ENCODE measurements at places on chromosomes 13 and 19.

DNA sequence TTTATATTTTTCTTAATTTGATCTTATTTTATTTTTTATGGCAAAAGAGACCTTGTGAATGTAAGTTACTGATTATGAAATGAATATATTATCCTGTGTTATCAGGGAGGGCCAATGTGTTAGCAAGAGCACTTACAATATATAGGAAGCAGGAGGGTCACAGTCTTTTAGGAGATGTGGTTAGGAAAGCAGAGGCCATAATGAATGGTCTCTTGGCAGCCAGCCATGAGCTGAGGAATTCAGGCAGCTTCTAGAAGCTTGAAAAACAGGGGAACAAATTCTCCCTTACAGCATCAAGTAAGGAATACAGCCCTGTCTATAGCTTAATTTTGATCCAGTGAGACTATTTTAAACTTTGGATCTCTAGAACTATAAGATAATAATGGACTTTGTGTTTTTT is 2374.6 kb downstream of the PCDH9 start:
- peak; percentile 3 for DNase-seq

GRCh38 chr19:10372690-10373089 is 7.7 kb downstream of the TYK2 start:
- DNase-seq: no peak

DNA sequence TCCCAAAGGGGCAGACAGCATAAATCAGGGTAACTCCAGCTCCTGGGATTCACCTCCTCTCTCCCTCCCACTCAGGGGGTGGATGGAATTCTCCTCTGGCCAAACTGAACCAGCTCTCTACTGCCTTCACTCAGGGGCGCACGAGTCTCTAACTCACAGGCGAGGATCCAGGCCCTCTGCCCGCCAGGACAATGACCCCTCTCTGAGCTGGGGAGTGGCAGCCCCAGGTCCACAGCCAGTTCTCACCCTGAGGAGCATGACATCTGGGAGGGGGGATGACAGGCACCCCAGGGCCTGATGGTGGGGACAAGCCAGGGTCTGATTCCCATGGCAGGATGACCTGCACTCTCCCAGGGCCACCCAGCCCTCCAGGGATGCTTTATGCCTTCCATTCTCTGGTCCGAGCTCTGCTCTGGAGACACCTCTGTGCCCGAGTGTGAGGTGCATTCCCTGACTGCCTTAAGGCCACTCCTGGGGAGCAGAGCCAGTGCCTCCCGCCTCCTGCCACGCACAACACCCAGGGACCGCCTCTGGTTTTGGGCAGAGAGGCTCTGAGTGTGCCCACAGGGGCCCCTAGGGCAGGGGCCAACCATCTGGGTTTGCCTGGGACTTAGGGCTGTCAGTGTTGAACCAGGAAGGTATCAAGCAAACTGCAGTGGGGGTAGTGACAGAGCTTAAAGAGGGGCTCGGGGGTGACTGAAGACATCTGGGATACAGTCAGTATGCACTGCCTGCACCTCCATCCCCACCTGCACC is 66.2 kb downstream of the GNG7 start:
- no peak for DNase-seq

DNA sequence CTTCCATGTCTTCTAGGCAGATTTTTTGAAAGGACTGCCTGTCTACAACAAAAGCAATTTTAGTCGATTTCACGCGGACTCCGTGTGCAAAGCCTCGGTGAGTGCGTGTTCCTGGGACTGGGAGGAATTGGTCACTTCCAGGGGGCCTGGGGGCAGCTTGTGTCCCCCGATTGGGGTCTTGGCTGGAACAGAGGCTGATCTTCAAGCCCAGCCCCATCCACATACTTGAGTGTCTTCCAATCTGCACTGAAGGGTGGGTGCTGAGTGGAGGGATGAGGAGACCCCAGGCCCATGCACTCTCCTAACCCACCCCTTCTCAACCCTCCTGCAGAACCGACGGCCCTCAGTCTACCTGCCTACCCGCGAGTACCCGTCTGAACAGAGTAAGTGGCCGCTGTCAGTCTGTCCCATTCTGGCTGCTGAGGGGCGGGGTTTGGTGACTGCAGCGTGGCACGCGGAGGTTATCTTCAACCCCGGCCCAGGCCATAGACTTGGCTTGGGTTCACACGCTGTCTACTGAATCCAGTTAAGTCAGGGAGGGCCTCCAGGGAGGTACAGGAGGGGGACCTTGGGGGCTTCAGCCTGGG is 4.7 kb downstream of the DDA1 start:
- no peak for DNase-seq

Measured in MCF 10A (cell line).